Transverse colon (tissue), 4 donors: ENCODE measurements at places on chromosomes 4 and X. TPM values are rescaled to one million over a fixed set of nuclear protein-coding genes. Genes with fewer than 3 reads are reported as not detected.
A peak's percentile ranks its signal among the peaks of the same experiment; 100 is the strongest.

- no peaks in the 10 kb centered on the region for H3K36me3 ChIP-seq
- no peak overlapping the region for H3K4me3 ChIP-seq
- H3K4me1 ChIP-seq: no peaks in the 10 kb centered on the region
- no peak for DNase-seq
- no peak overlapping the region for H3K27ac ChIP-seq
- no peaks in the 10 kb centered on the region for H3K27me3 ChIP-seq
Observed at GRCh38 chr4:84917869-84918600, 48.5 kb downstream of the WDFY3 start.

GRCh38 chrX:143635915-143636314 is at the start of gene SLITRK4:
Gene SLITRK4, minus strand, starts transcription at chrX:143636101. Its CDS starts 4,993 bp downstream, at chrX:143631108.
- no peak within 1 kb of the TSS for H3K27ac ChIP-seq
- peaks cover 30% of the 10 kb centered on the region for H3K27me3 ChIP-seq
- H3K4me3 ChIP-seq: peak within 1 kb of the TSS; percentile 21

GRCh38 chr4:1376391-1376840 is 29.4 kb downstream of the UVSSA start:
- H3K27me3 ChIP-seq: no peaks in the 10 kb centered on the region
- H3K36me3 ChIP-seq: no peaks in the 10 kb centered on the region
- no peak overlapping the region for H3K4me3 ChIP-seq
- H3K4me1 ChIP-seq: no peaks in the 10 kb centered on the region
- no peak overlapping the region for H3K27ac ChIP-seq
- DNase-seq: no peak

GRCh38 chr4:137015426-137016409 is 516.6 kb downstream of the PCDH18 start:
- H3K27ac ChIP-seq: no peak overlapping the region
- H3K4me1 ChIP-seq: no peaks in the 10 kb centered on the region
- no peaks in the 10 kb centered on the region for H3K27me3 ChIP-seq
- no peak for DNase-seq
- H3K36me3 ChIP-seq: no peaks in the 10 kb centered on the region

The MTM1 gene
- 43.0 TPM for total RNA-seq

The SLC10A4 gene
- 6.0 TPM for total RNA-seq

The PRRG3 gene
- 0.68 TPM for total RNA-seq
